ENCODE measurements at places on chromosomes 4 and X.

DNA sequence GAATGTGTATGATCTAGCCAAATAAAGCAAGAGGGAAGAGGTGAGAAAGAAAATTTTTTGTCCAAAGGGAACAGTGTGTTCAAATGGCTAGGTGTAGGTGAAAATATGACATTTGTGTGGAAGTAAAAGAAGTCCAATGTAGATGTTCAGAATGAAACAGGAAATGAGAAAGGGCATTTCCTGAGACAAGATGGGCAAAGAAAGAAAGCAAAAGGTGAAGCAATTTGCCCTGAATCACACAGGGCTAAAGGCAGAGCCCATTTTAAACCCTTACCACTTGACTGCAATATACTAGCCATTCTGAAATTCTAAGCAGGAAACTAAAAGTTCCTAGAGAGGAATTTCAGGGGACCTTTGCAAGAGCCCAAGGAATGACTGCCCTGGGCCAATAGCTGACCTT is 36.0 kb downstream of the CLOCK start:
- no peak overlapping the region for H3K27ac ChIP-seq
- no peaks in the 10 kb centered on the region for H3K27me3 ChIP-seq
- no peak overlapping the region for H3K4me3 ChIP-seq
- no peaks in the 10 kb centered on the region for H3K36me3 ChIP-seq

DNA sequence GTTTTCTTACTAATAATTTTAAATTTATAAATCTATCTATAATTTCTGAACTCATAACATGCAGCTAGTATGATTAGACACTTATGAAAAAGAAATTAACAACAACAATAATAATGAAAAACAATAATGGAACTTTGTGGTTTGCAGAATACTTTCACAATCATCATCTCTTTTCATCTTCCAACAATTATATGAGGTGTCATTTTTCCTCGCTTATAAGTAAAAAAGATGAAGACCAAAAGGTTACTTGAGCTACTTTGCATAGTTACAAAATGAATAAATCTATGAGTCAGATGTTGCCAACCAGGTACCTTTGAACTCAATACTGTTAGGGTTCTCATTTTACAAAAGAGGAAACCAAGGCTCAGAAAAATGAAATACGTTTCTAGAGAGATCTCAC is 98.5 kb upstream of the ELOVL6 start:
- H3K27me3 ChIP-seq: no peaks in the 10 kb centered on the region
- H3K4me1 ChIP-seq: no peaks in the 10 kb centered on the region
- no peaks in the 10 kb centered on the region for H3K36me3 ChIP-seq
- DNase-seq: no peak
- no peak overlapping the region for H3K4me3 ChIP-seq
- H3K27ac ChIP-seq: no peak overlapping the region

GRCh38 chr4:133402616-133403015 is 253.5 kb downstream of the PCDH10 start:
- H3K27me3 ChIP-seq: no peaks in the 10 kb centered on the region
- no peak overlapping the region for H3K4me3 ChIP-seq
- H3K27ac ChIP-seq: no peak overlapping the region
- no peak for DNase-seq
- no peaks in the 10 kb centered on the region for H3K4me1 ChIP-seq

GRCh38 chr4:1871471-1872021 is 353 bp downstream of the NSD2 start:
- peak overlapping the region; percentile 78 for H3K27ac ChIP-seq
- no peaks in the 10 kb centered on the region for H3K27me3 ChIP-seq
- H3K4me1 ChIP-seq: peaks cover 18% of the 10 kb centered on the region
- no peak for DNase-seq
- peak overlapping the region; percentile 94 for H3K4me3 ChIP-seq
- H3K36me3 ChIP-seq: no peaks in the 10 kb centered on the region

- no peaks in the 10 kb centered on the region for H3K27me3 ChIP-seq
- no peaks in the 10 kb centered on the region for H3K4me1 ChIP-seq
- H3K36me3 ChIP-seq: no peaks in the 10 kb centered on the region
Observed at GRCh38 chrX:2609431-2610238, 81.5 kb upstream of the CD99 start.

- H3K4me1 ChIP-seq: no peaks in the 10 kb centered on the region
- H3K4me3 ChIP-seq: no peak overlapping the region
- H3K27ac ChIP-seq: no peak overlapping the region
- H3K36me3 ChIP-seq: no peaks in the 10 kb centered on the region
- no peak for DNase-seq
- no peaks in the 10 kb centered on the region for H3K27me3 ChIP-seq
Observed at GRCh38 chr4:172721659-172722058, 447.0 kb upstream of the GALNT7 start.

GRCh38 chr4:185665655-185666054 is 130.3 kb upstream of the PDLIM3 start:
- no peaks in the 10 kb centered on the region for H3K27me3 ChIP-seq
- H3K4me3 ChIP-seq: no peak overlapping the region
- no peak for DNase-seq
- peaks cover 17% of the 10 kb centered on the region for H3K36me3 ChIP-seq
- H3K4me1 ChIP-seq: no peaks in the 10 kb centered on the region

DNA sequence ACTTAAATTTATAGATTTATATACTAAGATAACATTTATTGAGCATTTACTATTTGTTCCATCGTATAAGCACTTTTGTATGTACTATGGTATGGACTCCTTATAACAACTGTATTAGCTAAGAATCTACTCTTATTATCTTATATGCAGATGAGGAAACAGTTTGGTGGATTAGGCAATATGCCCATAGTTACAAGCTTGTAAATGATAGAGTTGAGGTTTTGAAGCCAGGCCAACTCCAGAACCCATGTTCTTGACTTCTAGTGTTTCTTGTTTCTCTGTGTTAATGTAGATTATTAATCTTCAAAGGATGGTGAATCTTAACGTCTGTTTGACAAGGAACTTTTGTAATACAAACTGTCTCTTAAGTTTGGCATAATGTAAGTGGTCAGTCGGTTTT is 71.3 kb downstream of the STIM2 start:
- no peaks in the 10 kb centered on the region for H3K27me3 ChIP-seq
- H3K27ac ChIP-seq: no peak overlapping the region
- no peak for DNase-seq

- H3K27ac ChIP-seq: no peak overlapping the region
- H3K27me3 ChIP-seq: no peaks in the 10 kb centered on the region
- H3K4me3 ChIP-seq: no peak overlapping the region
Observed at GRCh38 chr4:36325499-36325898, 44.1 kb downstream of the DTHD1 start.

GRCh38 chrX:110509755-110510532 is 151.3 kb downstream of the RTL9 start:
- H3K4me3 ChIP-seq: no peak overlapping the region
- H3K4me1 ChIP-seq: no peaks in the 10 kb centered on the region
- H3K36me3 ChIP-seq: no peaks in the 10 kb centered on the region
- H3K27ac ChIP-seq: no peak overlapping the region
- DNase-seq: no peak

DNA sequence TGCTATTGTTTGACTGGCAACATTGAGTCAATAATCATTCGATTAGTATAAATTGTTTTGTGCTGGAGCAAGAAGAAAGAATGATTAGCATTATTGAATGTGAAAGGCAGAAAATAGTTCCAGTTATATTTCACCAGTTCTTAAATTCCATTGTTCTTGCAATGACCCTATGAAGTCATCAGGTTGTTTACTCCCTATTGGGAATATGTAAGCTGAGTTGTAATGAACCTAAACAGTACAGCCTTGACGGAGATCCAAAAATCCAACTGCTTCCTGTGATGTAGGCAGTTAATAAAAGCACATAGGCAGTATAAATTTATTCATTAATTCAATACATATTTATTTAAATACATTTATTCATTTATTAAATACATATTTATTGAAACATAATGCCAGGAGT is 947.5 kb downstream of the PCDH7 start:
- H3K27me3 ChIP-seq: no peaks in the 10 kb centered on the region
- no peak overlapping the region for H3K4me3 ChIP-seq
- H3K36me3 ChIP-seq: no peaks in the 10 kb centered on the region
- no peaks in the 10 kb centered on the region for H3K4me1 ChIP-seq

DNA sequence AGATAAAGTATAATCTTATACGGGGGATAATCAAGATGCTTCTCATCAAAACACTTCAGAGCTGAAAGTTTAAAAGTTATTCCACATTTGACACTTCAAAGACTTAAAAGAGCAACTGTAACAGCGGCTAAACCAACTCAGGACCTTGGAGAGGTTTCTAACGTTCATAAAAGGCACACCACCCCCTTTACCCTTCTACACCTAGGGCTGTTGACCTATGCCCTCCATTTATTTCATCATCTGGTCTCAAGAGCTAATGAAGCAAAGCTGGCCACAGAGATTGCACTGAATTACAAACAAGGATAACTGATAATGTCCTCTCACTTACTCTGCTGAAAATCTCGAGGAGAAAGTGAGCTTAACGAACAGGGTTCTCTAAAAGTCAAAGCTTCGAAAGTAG is 1.1 kb upstream of the RPS6KA6 start:
- H3K27ac ChIP-seq: no peak overlapping the region
- no peak for DNase-seq
- no peak overlapping the region for H3K4me3 ChIP-seq
- H3K36me3 ChIP-seq: no peaks in the 10 kb centered on the region
- no peaks in the 10 kb centered on the region for H3K27me3 ChIP-seq

DNA sequence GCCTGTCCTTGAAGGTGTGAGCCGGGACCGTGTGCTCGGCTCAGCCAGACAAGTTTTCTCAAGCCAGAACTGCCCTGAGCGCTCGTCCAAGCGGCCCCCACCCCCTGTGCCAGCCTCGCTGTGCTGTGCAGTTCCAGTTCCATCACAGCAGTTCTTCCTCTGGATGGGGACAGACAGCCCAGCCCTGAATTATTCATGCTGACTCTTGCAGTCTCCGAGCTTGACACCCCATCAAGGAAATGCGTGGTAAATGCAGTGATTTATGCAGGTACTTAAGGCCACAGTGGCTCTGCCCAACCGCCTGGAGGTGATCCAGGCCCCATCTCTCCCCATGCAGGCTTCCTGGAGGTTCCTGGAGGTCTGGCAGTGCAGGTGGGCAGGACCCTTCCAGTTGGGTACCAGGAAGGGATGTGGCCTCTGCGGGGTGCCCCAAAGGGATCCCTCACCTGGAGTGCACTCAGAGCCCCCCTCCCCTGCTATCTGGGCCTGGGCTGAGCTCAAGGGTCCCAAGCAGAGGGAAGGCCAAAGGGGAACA is 44.8 kb upstream of the HMX1 start:
- no peak overlapping the region for H3K27ac ChIP-seq
- no peaks in the 10 kb centered on the region for H3K4me1 ChIP-seq
- no peaks in the 10 kb centered on the region for H3K27me3 ChIP-seq
- no peak overlapping the region for H3K4me3 ChIP-seq
- no peaks in the 10 kb centered on the region for H3K36me3 ChIP-seq
- no peak for DNase-seq

GRCh38 chr4:147833741-147834140 is 101.9 kb downstream of the ARHGAP10 start:
- DNase-seq: no peak
- no peaks in the 10 kb centered on the region for H3K27me3 ChIP-seq
- H3K27ac ChIP-seq: no peak overlapping the region
- no peaks in the 10 kb centered on the region for H3K36me3 ChIP-seq
- no peak overlapping the region for H3K4me3 ChIP-seq
- H3K4me1 ChIP-seq: no peaks in the 10 kb centered on the region

DNA sequence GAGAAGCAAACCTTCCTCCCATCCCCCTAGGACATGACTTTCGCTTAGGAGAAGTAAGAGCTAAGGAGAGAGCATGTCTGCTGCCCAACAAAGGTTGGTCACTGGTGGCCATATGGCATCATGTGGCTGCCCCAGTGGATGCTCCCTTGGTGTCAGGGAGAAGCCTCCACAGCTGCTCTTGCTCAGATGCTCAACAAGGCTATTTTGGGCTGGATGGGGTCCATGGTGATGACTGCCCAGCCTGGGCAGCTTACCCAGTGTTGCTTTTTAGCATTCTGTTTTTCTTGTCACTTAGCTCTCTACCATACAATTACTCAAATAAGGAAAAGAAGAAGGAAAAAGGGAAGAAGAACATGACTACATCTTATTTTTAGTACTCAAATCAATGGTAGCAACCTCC is 48.9 kb upstream of the PPARGC1A start:
- no peak overlapping the region for H3K4me3 ChIP-seq
- no peaks in the 10 kb centered on the region for H3K27me3 ChIP-seq
- no peaks in the 10 kb centered on the region for H3K4me1 ChIP-seq
- no peak for DNase-seq

GRCh38 chr4:71338846-71339593 is at the start of gene SLC4A4:
Gene SLC4A4 (plus strand): TSS chr4:71339020.
- no peak for DNase-seq
- H3K27me3 ChIP-seq: no peaks in the 10 kb centered on the region
- H3K4me1 ChIP-seq: no peaks in the 10 kb centered on the region
- H3K36me3 ChIP-seq: no peaks in the 10 kb centered on the region
- no peak within 1 kb of the TSS for H3K4me3 ChIP-seq

- DNase-seq: no peak
- H3K36me3 ChIP-seq: no peaks in the 10 kb centered on the region
- H3K4me3 ChIP-seq: no peak overlapping the region
- no peaks in the 10 kb centered on the region for H3K27me3 ChIP-seq
- no peak overlapping the region for H3K27ac ChIP-seq
Observed at GRCh38 chr4:10647846-10648245, 36.7 kb downstream of the CLNK start.

- no peak overlapping the region for H3K4me3 ChIP-seq
- no peaks in the 10 kb centered on the region for H3K36me3 ChIP-seq
- no peak for DNase-seq
- H3K4me1 ChIP-seq: no peaks in the 10 kb centered on the region
Observed at GRCh38 chr4:123603165-123603564, 206.6 kb downstream of the SPRY1 start.

GRCh38 chrX:110417128-110417527 is 58.5 kb downstream of the RTL9 start:
- H3K27ac ChIP-seq: no peak overlapping the region
- H3K27me3 ChIP-seq: no peaks in the 10 kb centered on the region
- DNase-seq: no peak
- H3K36me3 ChIP-seq: no peaks in the 10 kb centered on the region
- H3K4me3 ChIP-seq: no peak overlapping the region

DNA sequence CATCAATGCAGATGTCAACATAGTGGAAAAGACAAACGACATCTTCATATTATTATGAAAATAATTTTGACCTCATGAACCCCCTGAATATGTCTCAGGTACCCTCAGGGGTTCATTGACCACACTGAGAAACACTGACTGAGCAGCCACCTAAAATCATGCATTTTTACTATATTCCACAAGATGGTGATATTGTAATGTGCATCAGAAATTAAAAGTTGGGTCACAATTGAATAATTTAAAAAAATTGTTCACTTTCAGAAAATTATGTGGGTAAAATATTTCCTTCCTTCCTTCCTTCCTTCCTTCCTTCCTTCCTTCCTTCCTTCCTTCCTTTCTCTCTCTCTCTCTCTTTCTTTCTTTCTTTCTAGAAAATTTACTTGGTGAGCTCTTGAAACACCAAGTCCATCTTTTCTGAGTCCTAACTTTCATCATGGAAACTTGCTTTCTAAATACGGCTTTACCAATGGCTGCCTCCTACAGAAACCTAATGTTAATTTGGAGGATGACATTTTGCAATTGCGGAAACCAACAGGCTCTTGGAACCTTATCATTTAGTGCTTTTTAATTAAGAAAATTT is 103.6 kb downstream of the RTL3 start:
- no peak overlapping the region for H3K4me3 ChIP-seq
- DNase-seq: no peak
- H3K4me1 ChIP-seq: no peaks in the 10 kb centered on the region
- no peaks in the 10 kb centered on the region for H3K27me3 ChIP-seq
- no peak overlapping the region for H3K27ac ChIP-seq
- H3K36me3 ChIP-seq: no peaks in the 10 kb centered on the region

GRCh38 chrX:68648960-68649359 is 1.5 kb downstream of the STARD8 start:
- no peak overlapping the region for H3K4me3 ChIP-seq
- H3K4me1 ChIP-seq: no peaks in the 10 kb centered on the region
- peaks cover 23% of the 10 kb centered on the region for H3K27me3 ChIP-seq
- no peak for DNase-seq

All from tibial nerve (tissue), 4 donors.